ENCODE measurements at places on chromosomes 13 and 19.
A peak's percentile ranks its signal among the peaks of the same experiment; 100 is the strongest.

DNA sequence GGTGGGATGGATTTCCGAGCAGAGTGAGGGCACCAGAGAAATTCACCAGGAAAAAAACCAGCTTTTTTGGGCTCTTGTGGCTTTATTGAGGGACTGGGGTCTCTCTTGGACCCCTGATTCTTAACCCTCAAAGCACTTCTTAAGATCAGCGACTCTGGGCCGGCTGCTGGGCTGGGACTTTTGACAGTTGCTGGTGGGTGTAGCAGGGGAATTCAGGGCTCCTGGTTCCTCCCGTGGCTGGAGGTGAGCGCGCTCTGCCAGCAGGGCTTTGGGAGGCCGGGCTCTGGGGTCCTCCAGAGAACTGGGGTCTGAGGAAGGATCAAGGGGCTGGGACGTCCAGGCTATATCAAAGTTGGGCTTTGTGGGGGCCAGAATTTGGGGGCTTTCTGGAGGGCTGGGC lies 3.3 kb downstream of the CRB3 start:
- no peak for DNase-seq

GRCh38 chr13:74136084-74136658 lies 2.0 kb upstream of the KLF12 start:
- DNase-seq, result no peak

GRCh38 chr19:37980419-37981170 lies 73.6 kb downstream of the SIPA1L3 start:
- no peak for DNase-seq

GRCh38 chr19:5253406-5254110 lies 87.1 kb downstream of the PTPRS start:
- DNase-seq, result no peak

DNA sequence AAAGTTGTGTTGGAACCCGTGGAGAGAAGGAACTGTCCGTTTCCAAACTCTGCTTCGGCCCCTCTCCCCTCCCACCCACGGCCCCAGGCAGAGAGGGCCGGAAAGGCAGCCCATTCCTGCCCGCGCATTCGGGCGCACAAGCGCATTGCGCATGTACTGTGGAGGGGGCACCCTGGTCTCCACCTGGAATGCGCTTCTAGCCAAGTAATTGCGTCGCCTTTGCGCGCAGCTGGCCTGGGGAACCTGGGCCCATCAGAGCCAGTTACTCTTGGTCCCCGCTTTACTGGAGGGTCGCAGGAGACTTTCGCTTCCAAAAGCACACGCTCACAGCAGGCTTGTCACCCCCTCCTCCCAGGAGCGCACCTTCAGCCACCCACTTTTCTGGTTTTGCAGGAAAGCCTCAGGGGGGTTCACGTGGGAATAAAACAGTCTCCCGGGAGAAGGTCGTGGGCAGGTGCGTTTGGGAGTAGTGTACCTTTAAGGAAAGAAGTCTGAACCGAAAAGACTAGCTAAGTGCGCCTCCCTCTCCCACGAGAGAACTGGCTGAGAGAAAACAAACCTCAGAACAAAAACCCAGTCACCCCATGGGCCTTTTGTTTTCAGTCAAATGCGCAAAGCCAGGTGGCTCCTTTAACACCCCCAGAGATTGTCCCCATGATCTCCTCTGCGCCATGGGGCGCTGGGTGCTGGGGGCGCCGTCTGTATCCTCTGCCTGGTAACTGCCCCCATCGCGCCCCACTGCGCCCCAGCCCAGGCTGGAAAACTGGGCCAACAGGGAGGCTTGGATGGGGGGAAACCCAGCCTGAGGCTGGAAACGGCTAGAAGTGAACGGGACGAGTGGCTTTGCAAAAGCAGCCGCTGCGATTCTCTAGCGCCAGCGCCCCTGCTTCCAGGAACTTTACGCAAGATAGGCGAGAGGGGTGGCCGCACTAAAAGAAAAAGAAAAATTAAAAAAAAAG lies 28.5 kb downstream of the GSX1 start:
- no peak for DNase-seq

GRCh38 chr13:80400164-80400864 lies 59.4 kb upstream of the SPRY2 start:
- DNase-seq, result no peak

- no peak for DNase-seq
Observed at GRCh38 chr19:13023656-13024055, 28.4 kb downstream of the NFIX start.

- peak; percentile 87 for DNase-seq
Observed at GRCh38 chr19:13091400-13092157, 11.1 kb downstream of the LYL1 start.
